ENCODE measurements at places on chromosomes 16 and 17.
A peak's percentile ranks its signal among the peaks of the same experiment; 100 is the strongest.

DNA sequence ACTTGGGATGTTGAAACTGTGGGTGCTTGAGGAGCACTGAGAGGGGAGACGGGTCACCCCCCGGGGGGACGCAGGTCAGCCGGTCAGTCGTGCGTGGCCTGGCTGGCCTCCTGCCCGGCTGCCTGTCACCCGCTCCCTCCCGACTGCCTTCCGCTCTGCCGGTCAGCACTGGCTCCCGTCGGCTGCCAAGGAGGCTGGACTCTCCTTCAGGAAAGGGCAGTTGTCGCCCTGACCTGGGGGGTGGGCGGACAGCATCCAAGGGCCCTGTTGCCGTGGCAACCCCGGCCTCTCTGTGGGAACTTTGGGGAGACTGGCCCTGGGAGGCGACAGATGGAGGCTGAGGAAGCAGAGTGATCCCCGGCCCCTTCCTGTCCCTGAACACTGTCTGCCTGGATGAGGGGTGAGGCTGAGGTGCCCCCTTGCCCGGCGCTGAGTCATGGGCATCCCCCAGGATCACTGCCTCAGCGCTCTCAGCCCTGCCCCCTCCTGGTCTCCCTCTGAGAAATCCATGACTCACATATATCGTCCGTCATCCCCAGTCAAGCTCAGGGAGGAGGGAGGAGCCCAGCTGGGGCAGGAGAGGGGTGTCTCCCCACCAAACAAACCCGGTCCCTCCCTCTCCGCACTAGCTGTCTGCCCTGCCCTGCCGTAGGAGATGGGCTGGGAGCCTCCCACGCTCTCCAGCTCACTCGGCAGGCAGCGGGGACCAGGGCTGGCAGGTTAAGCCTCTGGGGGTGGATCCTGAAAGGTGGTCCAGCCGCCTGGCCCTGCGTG, at the start of gene ADGRG1:
Gene ADGRG1, plus strand, starts transcription at position 623 of the 774 bp plus-strand sequence. CDS start 21,658 bp downstream, outside the sequence.
- DNase-seq = no peak

DNA sequence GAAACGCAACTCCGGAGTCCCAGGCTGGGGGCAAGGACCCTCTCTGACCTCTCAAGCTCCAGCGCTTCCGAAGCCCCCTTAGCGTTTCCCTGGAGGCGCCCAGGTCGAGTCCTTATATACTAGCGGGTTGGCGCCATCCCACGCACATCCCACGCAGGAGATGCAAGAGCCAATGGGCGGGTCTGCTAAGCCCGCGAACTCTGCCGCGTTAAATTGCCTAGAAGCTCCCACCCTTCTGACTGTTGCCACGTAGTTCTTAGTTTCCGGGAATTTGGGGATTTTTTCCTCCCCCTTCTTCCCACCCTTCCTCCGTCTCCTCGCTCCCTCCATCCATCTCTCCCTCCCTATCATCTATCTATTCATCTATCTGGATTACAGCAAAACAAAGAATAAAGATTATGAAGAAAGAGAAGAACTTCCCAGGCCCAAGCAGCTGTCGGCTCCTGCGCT, at the start of gene SLFN11:
Gene SLFN11, minus strand, starts transcription at position 88 of the 450 bp plus-strand sequence. CDS start 9,814 bp downstream, outside the sequence.
- peak; percentile 38 for DNase-seq

DNA sequence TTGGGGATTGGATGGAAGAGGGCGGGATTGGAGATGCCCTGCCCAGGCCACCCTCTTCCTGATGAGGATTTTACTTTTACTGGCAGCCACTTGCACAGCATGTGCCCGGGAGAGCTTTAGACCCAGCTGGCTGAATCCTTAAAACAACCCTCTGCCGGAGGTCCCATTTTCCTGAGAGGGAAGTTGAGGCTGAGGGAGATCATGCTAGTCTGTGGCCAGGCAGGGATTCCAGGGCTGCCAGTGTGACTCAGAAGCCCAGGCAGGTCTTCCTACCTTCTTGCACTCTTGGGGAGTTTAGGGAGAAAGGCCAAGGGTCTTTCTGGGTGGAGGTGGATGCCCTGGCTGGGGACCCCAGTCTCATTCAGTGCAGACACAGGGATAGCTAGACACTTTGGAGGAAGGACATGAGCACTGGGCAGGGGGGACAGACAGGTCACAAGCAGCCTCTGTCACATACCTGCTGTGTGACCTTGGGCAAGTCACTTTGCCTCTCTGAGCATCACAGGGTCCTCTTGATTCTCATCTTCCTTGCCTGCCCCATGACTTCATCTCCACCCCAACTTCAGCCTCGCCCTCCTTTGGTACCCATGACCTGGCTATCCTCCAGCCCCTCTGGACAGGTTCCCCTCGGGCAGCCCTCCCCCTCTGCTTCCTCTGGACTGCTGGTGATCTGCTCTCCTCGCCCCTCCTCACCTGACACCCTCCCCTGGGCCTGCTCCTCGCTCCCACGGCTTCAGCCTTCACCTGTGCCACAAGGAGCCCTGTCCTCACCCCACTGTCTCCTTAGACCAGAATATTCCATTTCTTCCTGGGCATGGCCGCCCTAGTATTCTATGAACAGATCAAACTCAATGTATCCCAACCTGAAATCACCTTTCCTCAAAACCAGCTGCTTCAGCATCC, 11.3 kb upstream of the DCAF7 start:
- no peak for DNase-seq

DNA sequence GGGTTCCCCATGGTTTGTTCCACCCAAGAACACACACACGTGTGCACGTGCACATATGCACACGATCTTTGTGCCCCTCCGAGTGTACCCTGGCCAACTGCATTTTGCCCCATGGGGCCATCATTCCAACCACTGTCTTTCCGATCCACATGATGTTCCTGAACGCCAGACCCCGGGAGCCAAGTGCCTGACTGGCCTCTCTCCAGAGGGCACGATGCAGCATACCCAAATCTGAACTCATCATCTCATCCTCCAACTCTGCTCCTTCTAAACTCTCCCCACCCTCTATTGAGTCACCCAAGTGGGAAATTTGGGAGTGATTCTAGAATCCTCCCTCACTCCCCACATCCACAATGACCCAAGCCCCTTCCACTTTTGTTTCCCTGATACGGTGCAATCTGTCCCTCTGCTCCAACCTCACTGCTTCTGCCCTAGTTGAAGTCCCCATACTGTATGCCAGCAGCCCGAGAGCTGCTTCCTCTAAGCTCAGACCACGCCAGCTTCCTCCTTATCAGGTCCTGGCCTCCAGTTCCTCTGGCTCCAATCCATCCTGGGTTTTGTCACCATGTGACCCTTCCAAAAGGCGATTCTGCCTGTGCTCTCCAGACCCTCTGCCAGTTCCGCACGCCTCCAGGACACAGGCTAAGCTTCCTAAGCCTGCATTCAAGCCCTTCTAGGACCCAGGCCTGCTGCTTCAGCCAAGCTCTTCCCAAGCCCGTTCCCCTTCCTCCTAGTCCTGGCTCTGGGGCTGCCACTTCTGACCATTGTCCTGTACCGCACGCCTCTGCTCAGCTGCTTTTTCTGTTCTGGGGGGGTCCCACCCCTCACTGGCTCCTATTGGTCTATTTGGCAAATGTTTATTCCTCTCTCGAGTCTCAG, 10.1 kb upstream of the TMEM208 start:
- no peak for DNase-seq

DNA sequence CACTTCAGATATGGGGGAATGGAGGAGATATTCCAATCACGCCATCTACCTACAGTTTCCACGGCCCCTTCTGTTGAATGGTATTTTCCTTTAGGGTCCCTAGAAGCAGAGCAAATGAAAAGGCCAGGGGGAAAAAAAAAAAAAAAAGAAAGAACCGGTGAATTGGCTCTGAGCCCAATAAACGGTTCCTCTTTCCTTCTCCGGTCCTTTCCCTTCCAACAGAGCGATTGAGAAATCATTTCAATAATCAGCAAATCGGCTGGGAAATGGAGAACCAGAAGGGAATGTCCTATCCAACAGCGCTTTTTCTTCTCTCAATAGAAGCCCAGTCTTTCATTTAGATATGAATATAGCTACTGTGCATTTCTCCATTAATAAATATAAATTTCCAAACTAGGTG, 26.8 kb upstream of the HOXB13 start:
- DNase-seq = no peak
